ENCODE measurements at places on chromosomes 11 and 22.
A peak's percentile ranks its signal among the peaks of the same experiment; 100 is the strongest.

DNA sequence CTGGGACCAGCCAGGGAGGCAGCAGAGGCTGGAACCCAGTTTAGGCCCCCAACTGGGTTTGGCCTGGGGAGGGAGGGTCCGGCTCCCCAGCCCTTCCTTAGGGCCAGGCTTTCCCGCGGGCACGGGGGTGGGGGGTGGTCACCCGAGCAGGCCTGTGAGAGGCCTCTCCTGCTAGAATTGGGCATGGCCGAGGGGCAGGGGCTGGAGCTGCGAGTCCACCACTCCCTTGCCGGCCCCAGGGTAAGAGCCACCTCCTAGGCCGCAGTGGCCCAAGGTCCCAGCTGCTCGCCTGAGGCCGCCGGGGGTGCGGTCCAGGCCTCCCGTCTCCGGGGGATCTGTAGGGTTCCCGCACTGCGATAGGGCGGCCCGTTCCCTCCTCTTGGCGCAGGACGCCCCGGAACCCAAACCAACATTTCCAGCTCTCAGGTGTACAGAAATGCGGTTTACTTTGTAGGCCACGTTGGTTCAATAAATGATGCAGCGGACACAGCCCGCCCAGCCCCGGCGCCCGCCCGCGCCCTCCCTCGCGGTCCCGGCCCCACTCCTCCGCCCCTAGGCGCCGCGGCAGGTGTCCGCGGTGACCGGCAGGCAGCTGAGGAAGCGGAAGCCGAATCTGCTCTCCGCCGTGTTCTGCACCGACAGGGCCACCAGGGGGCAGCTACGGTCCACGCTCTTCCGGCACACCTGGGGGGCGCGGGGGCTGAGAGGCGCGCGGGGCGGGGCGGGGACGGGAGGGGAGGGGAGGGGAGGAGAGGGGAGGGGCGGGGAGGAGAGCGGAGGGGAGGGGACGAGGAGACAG, 5.9 kb downstream of the LMNTD2 start:
- no peak for DNase-seq

- DNase-seq: no peak
Measured at GRCh38 chr11:62588966-62589637, 2.2 kb downstream of the TUT1 start.

DNA sequence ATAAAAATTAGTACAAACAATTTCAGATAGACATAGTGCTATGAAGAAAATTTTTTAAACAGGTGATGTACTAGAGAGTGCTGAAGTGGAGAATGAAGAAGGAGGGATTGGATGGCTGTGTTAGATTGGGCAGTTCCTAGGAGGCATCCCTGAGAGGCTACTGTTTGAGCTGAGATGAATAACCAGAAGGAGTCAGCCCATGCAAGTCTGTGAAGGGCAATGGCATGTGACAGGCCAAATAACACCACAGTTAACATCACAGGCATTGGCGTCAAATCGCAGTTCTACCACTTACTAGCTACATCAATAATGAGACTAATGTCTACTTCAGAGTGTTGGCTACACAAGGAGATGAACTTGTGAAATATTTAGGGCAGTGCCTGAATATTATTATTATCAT, 35.4 kb downstream of the HORMAD2 start:
- no peak for DNase-seq

- DNase-seq: no peak
Measured at GRCh38 chr11:8363921-8364320, 100.2 kb upstream of the LMO1 start.

GRCh38 chr11:74566146-74566960, 26.0 kb upstream of the POLD3 start:
- no peak for DNase-seq

GRCh38 chr11:2573240-2574042, 126.4 kb downstream of the KCNQ1OT1 start:
- DNase-seq: no peak

GRCh38 chr11:120249279-120250262, 9.6 kb downstream of the POU2F3 start:
- no peak for DNase-seq

DNA sequence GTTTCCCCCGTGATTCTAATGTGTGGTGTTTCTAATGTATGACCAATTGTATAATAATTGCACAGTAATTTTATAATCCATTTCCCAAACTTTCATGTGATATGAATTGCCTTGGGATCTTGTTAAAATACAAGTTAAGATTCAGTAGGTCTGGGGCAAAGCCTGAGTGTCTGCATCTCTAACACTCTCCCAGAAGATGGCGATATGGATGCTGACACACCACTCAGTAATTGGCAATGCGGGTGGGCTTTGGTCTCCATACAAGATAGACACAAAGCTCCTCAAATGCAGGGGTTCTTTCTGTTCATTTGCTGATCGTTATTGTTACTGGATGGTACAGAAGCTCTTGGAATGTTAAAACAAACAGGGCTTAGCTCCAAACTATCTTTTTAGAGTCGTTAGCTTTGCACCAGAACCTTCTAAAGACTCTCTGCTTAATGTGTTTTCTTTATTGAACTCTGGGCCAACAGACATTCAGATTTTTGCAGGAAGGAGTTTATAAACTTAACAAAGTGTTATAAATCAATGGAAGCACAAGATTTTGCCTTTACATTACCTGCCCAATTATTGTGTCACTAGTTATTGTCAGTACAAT, 45.4 kb upstream of the ANO3 start:
- DNase-seq: no peak

- peak; percentile 33 for DNase-seq
Measured at GRCh38 chr11:114340311-114341131, 44.3 kb downstream of the NNMT start.
